Large intestine (tissue), 12 donors: ENCODE measurements at places on chromosomes 1 and 21. TPM values are rescaled to one million over a fixed set of nuclear protein-coding genes. Genes with fewer than 3 reads are reported as not detected.
A peak's percentile ranks its signal among the peaks of the same experiment; 100 is the strongest.

Gene KRTAP19-1
- polyA plus RNA-seq = not detected

Gene C1orf210
- polyA plus RNA-seq = 46.2 TPM

Gene PROK1
- polyA plus RNA-seq = 0.13 TPM

Gene PANK4
- 20.7 TPM for polyA plus RNA-seq

Gene SAMD13
- 4.0 TPM for polyA plus RNA-seq

Gene IGSF9
- 107 TPM for polyA plus RNA-seq

DNA sequence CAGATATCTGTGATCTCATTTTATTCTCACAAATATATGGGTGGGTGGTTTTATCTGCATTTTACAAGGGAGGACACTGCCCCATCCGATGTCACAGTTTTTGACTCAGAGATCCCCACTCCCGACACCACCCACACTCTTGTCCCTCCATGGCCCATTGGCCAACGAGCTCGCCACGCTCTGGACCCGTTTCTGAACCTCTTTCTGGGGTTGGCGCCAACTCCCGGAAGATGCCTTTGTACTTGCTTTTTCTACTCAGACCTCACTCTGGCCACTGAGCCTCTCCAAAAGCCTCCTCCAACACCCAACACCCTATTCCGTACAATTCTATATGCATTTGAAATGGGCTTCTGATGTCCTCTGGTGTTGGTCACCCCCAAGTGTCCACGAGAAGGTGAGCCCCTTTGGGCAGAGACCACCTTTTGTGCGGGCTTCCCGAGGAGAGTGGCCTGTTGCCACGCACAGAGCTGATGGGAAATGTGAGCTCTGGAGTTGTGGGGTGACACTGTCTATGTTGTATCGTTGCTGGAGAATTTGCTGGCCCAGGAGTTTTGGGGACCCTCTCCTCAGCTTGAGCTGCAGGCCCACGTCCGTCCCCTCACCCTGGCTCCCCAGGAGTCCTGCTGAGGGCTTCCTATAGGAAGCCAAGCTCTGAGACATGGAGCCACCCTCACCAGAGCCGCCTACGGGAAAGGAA is 366.9 kb upstream of the VAMP3 start:
- no peaks in the 10 kb centered on the region for H3K36me3 ChIP-seq
- no peak overlapping the region for H3K27ac ChIP-seq
- no peaks in the 10 kb centered on the region for H3K27me3 ChIP-seq
- no peak overlapping the region for H3K4me3 ChIP-seq
- DNase-seq = no peak
- H3K4me1 ChIP-seq = no peaks in the 10 kb centered on the region

GRCh38 chr1:113616156-113616555 is 143.1 kb downstream of the PHTF1 start:
- H3K4me1 ChIP-seq = no peaks in the 10 kb centered on the region
- H3K36me3 ChIP-seq = peaks cover 20% of the 10 kb centered on the region
- H3K27me3 ChIP-seq = no peaks in the 10 kb centered on the region
- no peak overlapping the region for H3K4me3 ChIP-seq
- no peak overlapping the region for H3K27ac ChIP-seq
- DNase-seq = no peak

DNA sequence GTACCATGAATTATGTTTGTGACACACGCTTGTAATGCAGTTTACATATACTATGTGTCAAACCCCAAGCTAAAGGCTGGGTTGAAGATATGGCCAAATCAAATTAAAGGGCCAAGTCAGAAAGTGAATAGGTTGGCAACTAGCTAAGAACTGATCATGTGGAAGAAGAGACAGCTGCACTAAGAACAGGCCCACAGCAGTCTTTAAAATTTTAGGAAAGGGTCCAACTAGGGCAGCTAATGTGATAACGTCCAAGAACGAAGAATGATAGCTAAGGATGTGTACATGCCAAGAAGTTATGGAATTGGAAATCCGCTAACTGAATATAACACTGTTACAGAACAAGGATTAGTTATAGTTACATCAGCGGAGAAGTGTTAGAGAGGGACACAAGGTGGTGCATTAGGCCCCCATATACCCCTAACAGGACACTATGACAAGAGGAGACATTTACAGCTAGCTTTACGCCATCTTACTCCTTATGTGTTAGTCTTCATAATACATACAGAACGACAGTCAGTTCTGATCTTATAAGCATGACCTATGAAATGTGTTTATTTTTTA is 6.5 kb upstream of the RNF2 start:
- H3K27ac ChIP-seq = no peak overlapping the region
- H3K36me3 ChIP-seq = no peaks in the 10 kb centered on the region

DNA sequence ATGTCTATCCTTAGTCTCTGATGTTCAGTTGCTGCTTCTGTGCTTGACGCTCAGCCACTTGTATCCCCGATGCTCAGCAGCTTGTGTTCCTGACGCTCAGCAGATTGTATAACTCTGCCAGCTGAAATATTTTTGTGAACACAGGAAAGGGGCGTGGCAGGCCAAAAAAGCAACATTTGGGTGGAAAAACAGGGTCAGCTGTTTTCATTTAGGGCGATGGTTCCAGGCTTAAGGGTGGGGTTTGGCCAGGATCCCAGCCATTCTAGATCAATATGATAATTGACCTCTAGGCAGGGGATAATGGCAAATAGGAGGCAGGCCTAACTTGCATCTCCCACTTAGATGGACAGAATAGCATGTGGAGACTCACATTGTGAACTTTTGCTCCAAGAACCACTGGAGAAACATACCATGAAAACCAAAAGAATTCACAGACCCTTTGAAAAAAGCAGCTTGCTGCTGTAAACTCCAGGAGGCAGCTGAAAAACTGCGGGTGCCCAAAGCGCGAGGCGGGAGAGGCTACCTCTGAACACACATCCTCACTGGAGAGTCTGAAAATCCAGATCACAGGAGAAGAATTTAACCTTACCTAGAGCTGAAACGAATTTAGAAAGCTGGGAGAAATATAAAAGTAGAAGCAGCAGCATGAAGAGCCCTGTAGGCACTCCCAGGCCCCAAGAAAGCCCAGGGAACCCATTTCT is 58.3 kb downstream of the ZNF648 start:
- no peak overlapping the region for H3K4me3 ChIP-seq
- no peak for DNase-seq
- H3K27ac ChIP-seq = no peak overlapping the region

GRCh38 chr1:150072959-150073358 is 5.4 kb downstream of the VPS45 start:
- DNase-seq = no peak
- no peak overlapping the region for H3K4me3 ChIP-seq
- no peaks in the 10 kb centered on the region for H3K27me3 ChIP-seq
- peaks cover 26% of the 10 kb centered on the region for H3K36me3 ChIP-seq

GRCh38 chr1:226826479-226827261 is 43.7 kb upstream of the PSEN2 start:
- H3K4me3 ChIP-seq = no peak overlapping the region
- H3K36me3 ChIP-seq = no peaks in the 10 kb centered on the region
- no peak overlapping the region for H3K27ac ChIP-seq
- no peaks in the 10 kb centered on the region for H3K27me3 ChIP-seq
- H3K4me1 ChIP-seq = peaks cover 3% of the 10 kb centered on the region
- DNase-seq = no peak

- H3K4me1 ChIP-seq = no peaks in the 10 kb centered on the region
- no peak overlapping the region for H3K4me3 ChIP-seq
- no peaks in the 10 kb centered on the region for H3K27me3 ChIP-seq
- no peak overlapping the region for H3K27ac ChIP-seq
- H3K36me3 ChIP-seq = no peaks in the 10 kb centered on the region
Observed at GRCh38 chr1:182215764-182216163, 154.3 kb upstream of the ZNF648 start.

GRCh38 chr1:204446413-204447111 is 34.9 kb upstream of the PPP1R15B start:
- H3K4me1 ChIP-seq = peaks cover 45% of the 10 kb centered on the region
- peaks cover 68% of the 10 kb centered on the region for H3K36me3 ChIP-seq
- no peak overlapping the region for H3K4me3 ChIP-seq
- no peaks in the 10 kb centered on the region for H3K27me3 ChIP-seq
- peak; percentile 73 for DNase-seq

DNA sequence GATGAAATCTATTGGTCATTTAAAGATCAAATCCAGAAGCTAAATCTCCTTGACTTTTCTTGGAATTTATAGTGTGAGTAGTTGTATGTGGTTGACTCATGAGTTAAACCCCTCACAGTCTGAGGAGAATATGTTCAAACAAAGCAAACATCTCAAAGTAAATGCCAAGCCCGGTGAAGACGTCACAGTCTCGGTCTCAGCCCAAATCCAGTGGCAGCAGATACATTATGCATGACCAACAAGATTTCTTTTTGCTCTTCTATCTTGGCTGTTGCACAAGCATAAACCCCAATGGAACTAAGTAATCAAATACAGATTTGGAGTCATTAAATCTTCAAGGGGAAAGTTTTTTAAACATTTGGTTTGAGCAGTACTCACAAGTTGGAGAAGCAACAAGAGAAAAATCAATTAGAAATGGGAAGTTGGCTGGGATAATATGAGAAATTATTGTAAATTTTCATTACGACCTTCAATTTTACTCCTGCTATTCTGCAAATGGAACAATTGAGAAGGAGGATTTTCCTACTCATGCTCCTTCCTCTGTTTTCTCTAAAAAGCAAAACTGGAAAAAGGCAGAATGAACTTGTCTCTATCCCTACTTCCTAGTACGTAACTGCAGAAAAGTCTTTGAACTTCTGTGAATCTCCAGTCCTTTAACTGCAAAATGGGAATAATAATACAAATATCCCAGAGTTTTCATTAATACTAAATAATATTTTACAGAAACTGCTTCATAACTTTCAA is 575.8 kb downstream of the NUF2 start:
- H3K27me3 ChIP-seq = no peaks in the 10 kb centered on the region
- no peak overlapping the region for H3K27ac ChIP-seq
- H3K4me1 ChIP-seq = no peaks in the 10 kb centered on the region
- H3K36me3 ChIP-seq = no peaks in the 10 kb centered on the region

DNA sequence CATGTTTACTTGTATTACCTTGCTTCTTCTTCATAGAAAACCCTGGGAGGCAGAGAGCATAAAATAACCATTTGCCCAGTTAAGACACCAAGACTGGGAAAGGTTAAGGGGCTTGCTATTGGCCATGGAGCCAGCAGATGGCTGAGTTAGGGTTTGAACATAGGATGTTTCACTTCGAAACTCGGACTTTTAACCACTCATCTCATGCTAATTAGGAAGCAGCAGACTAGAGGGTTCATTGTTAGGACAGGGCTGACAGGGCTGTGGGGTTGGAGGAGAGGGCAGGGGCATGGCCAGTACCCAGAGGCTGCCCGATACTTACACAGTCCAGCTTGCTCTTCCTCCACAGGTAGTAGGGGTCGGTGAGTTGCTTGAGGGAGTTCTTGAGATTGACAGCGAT is 17.0 kb downstream of the SLC26A9 start:
- no peaks in the 10 kb centered on the region for H3K36me3 ChIP-seq
- H3K4me1 ChIP-seq = no peaks in the 10 kb centered on the region
- H3K27ac ChIP-seq = no peak overlapping the region

- H3K4me3 ChIP-seq = no peak overlapping the region
- DNase-seq = no peak
- H3K27ac ChIP-seq = no peak overlapping the region
- peaks cover 19% of the 10 kb centered on the region for H3K4me1 ChIP-seq
- no peaks in the 10 kb centered on the region for H3K36me3 ChIP-seq
- no peaks in the 10 kb centered on the region for H3K27me3 ChIP-seq
Observed at GRCh38 chr1:44049839-44050238, 18.6 kb upstream of the SLC6A9 start.

- no peak overlapping the region for H3K4me3 ChIP-seq
- H3K36me3 ChIP-seq = no peaks in the 10 kb centered on the region
- no peaks in the 10 kb centered on the region for H3K27me3 ChIP-seq
- DNase-seq = no peak
Observed at GRCh38 chr1:218048828-218049420, 236.2 kb upstream of the RRP15 start.

- H3K36me3 ChIP-seq = no peaks in the 10 kb centered on the region
- H3K4me1 ChIP-seq = no peaks in the 10 kb centered on the region
- H3K27ac ChIP-seq = no peak overlapping the region
- DNase-seq = no peak
- H3K27me3 ChIP-seq = no peaks in the 10 kb centered on the region
Observed at GRCh38 chr1:224710196-224710595, 94.1 kb downstream of the CNIH3 start.

DNA sequence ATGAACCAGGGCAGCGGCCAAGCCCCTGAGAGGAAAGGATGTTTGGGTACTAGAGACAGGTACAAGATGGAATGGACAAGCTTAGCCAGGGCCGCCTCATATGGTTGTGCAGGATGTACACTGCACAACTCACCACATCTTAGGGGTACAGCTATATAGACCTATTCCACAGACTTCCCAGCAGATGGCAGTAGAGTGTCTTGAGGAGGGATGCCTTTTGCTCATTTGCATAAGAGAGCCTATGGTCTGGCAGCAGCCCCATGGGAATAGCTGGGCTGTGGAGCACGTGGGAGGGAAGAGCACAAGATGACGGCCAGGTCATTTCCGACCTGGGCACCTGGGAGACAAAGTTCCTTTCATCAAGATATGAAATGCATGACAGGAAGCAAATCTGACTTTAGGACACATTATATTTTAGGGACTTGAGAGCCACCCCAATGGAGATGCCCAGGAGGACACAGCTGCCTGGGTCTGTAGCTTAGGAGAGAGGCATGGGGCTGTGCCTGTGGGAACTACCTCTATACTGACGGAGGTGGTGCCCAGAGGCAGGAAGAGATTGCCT is 215.5 kb downstream of the KCNJ6 start:
- no peaks in the 10 kb centered on the region for H3K4me1 ChIP-seq
- no peaks in the 10 kb centered on the region for H3K27me3 ChIP-seq
- no peaks in the 10 kb centered on the region for H3K36me3 ChIP-seq

DNA sequence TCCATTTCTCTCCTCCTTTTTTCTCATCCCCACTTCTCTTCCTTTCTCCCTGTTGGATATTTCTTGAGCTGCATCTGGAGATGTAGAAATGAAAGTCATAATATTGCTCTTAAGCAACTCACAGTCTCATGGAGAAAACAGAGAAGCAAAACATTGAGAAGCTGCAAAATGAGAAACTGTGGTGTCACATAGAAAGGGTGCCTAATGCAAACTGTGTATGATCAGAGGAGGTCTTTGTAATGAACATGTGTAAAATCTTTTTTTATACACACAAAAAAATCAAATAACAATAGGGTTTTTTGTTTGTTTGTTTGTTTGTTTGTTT is 11.8 kb upstream of the SLAMF7 start:
- H3K27me3 ChIP-seq = no peaks in the 10 kb centered on the region
- peaks cover 16% of the 10 kb centered on the region for H3K4me1 ChIP-seq
- H3K4me3 ChIP-seq = no peak overlapping the region
- no peak overlapping the region for H3K27ac ChIP-seq

GRCh38 chr1:18816808-18817207 is 42.7 kb downstream of the TAS1R2 start:
- no peak for DNase-seq
- no peak overlapping the region for H3K4me3 ChIP-seq
- no peak overlapping the region for H3K27ac ChIP-seq
- H3K27me3 ChIP-seq = peaks cover 36% of the 10 kb centered on the region
- H3K4me1 ChIP-seq = no peaks in the 10 kb centered on the region

- no peak for DNase-seq
- H3K4me3 ChIP-seq = no peak overlapping the region
- no peaks in the 10 kb centered on the region for H3K36me3 ChIP-seq
- H3K27me3 ChIP-seq = peaks cover 6% of the 10 kb centered on the region
- H3K27ac ChIP-seq = no peak overlapping the region
Observed at GRCh38 chr1:38244218-38244845, 197.7 kb upstream of the POU3F1 start.
